ENCODE measurements at places on chromosomes 2 and 18.

- peak; percentile 34 for DNase-seq
Observed at GRCh38 chr2:190343536-190344275, at the start of gene INPP1. INPP1 (plus strand) TSS chr2:190343589; CDS start chr2:190360103, 16,514 bp downstream.

GRCh38 chr2:149703281-149703680 is 115.7 kb upstream of the MMADHC start:
- DNase-seq: no peak

DNA sequence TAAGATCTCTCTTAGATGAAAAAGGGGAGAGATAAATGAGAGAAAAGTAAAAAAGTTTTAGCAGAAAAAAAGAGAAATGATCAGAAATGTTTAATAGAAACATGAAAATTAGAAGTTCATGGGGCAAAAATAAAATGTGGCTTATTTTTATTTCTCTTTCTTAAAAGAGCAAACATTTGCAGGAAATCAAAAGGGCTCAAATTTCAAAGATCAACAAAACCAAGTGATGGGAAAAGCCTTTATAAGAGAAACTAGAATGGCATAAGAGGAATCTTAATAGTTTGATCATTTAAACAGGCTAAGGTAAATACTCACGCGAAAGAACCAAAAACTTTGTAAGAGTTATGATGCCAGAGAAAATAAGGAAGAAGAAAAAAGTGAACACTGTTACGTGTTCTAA is 23.3 kb upstream of the DAW1 start:
- no peak for DNase-seq

DNA sequence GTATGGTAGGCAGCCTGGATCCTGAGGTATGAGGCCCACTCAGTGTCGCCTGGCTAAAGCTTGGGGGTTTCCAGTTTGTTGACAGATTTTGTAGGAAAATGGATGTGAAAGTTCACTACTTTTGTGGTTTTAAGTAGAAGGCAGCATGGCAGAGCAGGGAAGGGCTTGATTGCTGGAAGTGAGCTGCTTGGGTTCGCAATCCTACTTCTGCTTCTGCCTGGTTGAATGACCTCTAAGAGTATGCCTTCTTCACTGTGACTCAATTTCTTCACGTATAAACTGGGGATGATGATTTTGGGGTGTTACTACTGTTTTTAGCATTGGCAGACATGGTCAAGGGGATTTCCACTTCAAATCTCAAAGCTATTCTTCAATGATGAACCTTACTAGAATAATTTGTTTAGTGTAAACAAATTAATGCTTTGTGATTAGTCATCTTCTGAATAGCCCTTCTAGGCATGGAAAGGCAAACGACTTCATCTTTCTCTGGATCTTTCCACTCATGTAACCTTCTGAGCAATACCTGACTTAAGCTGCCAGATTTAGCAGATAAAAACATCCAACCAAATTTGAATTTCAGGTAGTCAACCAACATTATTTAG is 13.2 kb downstream of the BMP10 start:
- no peak for DNase-seq

DNA sequence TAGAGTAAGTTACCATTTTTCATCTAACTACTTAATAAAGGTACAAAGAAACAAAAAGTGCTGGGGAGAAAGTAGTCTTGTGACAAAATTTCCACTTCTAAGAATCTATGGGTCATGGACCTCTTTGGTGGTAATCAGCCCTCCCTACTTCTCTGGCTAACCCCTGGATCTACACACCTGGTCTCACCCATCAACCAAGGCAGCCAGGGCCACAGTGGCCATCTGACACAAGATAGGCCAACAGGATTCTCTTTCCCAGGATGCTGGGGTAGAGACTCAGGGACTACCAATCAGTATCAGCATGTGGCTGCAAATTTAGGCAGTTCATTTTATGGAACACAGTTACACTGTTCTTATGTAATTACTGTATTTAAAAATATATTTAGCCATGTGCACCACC is 17.8 kb downstream of the RNF149 start:
- DNase-seq: no peak

DNA sequence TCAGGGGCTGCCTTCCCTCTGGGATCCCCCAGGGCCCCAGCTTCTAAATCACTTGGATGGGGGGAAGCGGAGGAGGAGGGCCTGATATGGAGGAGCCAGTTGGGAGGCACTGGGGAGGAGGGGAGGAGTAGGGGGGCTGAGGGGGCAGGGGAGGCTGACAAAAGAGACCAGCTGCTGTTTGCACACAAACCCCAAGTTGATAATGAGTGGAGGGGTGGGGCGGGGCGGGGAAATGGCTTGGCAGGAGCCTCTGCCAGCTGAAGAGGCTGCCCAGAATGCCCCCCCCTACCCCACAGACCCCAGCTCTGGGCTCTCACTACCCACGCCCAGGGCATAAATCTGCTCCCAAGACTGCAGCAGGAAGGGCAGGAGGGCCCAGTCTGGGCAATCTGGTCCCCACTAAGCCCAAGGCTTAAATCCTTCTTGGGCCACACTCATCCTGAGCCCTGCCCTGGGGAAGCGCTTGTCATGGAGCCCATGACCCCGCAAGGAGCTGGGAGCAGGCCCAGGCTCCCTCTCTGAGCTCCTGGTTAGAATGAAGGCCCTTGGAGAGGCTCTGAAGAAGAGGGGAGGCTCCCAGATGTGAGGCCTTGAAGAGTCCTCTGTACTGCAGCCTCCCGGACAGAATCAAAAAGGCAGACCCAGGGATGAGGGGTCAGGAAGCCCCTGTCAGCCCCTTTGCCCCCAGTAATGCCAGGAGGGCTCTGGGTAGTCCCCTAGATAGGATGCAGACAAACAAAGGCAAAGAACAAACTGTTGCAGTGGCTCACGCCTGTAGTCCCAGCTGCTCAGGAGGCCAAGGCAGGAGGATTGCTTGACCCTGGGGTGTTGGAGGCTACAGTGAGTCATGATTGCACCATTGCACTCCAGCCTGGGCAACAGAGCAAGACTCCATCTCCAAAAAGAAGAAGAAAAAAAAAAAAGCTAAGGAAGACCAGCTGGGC is 24.8 kb upstream of the PTMA start:
- no peak for DNase-seq

DNA sequence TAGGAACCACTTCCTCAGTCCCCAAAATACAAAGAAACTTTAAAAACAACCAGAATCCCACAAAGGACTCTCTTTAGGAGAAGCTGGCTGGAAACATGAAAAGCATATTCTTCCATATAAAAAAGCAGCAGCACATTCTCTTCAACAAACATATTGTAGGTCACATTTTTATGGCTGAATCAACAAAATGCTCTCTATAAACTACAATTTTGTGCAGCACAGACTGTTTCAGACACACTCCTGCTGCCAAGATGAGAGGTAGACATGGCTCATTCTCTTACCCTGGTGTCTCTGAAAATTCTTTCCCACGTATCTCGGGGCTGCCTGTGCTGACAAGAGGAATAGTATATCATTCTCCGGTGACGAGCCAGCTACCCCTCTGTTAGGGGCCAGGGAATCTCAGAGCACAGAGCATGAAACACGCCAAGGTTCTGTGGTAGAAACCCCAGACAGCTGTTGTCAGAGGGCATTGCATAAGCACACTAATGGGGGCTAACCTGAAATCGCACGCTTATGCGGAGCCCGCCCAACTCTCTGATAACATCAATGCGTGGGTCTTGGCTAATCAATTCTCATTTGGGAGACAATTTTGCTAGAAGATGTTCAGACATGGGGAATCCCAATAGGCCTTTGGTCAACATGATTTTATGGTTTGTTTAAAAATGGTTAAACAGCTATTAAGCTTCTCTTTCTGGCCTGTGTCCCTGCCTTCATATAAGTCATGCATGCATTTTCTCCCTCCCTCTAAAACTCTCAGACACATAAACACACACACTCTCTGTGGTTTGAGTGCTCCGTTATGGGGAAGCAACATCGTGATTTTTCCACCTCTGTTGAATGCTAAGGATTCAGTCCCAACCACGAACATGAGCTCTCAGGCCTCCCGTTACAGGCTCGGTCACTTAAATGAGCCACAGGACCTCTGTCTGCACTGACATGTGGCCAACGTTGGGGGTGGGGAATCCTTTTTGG is 177.5 kb downstream of the INO80D start:
- no peak for DNase-seq

- no peak for DNase-seq
Observed at GRCh38 chr2:37851428-37851827, 73.7 kb upstream of the RMDN2 start.

GRCh38 chr2:142724713-142725349 is 152.6 kb upstream of the KYNU start:
- DNase-seq: no peak

DNA sequence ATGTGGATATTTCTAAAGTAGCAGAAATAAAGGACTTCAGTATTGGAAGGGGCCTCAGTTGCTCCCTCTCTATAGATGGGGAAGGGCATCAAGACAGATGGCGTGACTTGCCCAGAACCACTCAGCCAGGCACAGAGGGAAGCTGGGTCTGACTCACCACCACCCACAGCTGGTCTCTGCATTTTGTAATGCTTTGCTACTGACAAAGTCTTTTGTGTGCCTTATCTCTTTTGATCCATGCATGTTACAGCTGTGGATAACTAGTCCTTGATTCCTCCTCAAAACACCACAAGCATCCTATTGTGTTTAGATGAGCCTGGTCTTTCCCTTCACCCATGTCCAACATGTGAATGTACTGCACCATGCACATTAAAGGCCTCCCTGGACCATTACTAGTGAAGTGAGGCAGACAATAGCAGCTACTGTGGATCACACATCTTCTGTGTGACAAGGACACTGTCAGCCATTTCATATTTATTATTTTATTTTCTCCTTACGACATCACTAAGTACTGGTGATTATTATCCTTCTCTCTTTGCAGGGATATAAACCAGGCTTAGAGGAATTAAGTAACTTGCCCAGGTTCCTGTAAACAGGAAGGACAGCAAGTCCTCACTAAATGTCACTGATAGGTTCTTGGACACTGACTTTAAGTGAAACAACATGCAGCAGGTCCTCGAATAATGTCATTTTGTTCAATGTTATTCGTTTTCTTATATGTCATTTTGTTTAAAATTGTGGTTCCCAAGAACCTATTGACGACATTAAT is 29.6 kb upstream of the IL37 start:
- DNase-seq: no peak

DNA sequence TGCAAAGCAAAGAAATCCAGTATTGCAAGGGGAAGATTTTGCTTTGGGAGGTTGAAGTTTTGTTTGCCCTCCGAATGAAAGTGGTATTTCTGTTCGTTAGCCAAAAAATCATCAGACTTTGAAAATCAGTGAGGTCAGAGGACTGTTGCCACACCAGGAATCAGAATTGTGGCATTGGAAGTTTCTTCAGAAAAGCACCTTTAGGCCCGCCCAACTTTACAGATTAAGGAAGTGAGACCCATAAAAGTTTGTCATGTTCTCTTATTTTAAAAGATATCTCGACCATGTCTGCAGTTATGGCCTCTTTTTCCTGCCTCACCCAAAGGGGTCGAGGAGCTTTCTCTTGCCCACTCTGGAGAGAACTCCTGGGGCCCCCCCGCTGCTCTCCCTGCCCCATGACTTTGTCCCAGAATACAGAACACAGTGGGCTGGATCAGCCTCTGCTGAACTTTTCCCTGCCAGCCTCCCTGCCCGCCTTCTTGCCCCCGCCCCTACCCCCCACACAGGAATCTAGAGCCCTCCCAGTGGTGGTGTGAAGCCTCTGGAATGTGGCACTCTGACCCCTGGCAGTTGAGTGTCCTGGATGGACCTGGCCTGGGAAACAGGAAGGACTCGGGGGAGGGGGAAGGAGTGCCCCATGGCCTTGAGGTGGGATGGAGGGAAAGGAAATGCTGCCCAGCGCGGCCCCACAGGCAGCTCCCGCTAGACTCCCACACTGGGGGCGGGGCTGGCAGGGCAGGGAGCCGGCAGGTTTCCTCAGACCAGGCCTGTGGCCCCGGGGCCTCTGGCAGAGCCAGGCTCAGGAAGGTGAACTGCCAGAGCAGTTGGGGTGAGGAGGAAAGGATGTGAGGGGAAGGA is 25.3 kb downstream of the CRIM1 start:
- no peak for DNase-seq

- no peak for DNase-seq
Observed at GRCh38 chr18:1916869-1917523, 654.3 kb downstream of the METTL4 start.

DNA sequence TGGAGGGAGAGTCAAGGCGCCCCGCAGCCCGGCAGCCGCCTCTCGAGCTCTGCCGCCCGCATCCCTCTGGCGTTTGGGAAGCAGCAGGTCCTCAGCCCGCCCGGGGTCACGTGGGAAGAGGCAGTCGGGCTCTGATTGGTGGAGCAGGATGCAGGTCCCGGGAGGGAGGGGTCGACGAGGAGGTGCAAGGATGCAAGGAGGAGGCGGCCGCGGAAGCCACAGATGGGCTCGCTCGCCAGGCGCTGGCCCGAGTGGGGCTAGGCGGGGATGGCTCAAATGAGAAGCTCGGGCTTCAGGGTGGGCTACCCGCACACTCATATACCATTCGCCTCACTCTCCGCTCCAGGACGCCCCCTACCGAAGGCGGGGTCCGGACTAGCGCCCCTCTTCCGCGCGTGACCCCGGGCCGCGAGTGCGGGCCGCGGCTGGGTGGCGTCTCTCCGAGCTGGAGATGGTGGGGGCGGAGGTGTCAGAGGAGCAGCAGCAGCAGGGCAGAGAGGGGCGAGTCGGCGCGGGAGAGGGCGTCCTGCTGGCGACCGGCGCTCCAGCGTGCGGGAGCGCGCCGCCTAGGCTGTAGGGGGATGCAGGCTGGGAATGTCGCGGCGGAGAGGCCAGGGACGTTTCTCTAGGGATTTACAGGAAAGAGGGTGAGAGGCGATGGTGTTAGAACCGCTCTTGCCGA is at the start of gene TMEFF2:
Gene TMEFF2, minus strand, starts transcription at position 68 of the 682 bp plus-strand sequence. CDS start 409 bp downstream, outside the sequence.
- peak; percentile 95 for DNase-seq

GRCh38 chr2:210568108-210568507 is 11.7 kb downstream of the CPS1 start:
- DNase-seq: no peak

DNA sequence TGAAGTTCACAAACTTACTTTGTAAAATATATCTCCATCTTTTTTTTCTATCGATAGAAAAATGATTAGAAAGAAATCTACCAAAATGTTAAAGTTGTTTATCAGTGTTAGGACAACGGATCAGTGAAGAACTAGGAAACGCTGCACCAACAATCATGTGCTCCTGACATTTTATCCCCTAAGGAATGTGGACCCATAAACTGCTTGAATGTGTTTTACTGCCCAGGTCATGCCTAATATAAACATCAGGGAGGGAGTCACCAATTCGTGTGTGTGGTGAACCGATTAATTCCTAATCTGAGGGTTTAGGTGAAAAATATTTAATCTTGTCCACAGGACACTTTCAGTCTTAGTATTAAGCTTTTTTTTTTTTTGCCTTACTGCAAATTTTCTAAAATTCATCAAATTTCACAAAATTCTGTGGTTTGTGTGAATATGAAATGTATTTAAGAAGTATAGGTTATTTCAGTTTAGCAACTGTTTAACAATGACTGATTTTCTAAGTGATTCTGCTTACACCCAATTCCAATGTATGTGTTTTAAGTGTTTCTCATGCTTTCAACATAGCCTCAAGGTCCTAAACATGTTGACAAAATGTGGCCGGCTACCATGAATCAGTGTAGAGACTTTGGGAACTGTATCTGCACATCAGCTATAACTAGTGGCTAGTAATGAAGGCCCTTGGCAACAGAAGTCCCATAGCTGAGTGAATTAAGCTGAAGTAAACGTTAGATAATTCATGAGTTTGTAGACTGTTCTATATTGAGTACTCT is 11.1 kb upstream of the KIDINS220 start:
- DNase-seq: no peak
